ENCODE measurements at places on chromosomes 16 and 17.

DNA sequence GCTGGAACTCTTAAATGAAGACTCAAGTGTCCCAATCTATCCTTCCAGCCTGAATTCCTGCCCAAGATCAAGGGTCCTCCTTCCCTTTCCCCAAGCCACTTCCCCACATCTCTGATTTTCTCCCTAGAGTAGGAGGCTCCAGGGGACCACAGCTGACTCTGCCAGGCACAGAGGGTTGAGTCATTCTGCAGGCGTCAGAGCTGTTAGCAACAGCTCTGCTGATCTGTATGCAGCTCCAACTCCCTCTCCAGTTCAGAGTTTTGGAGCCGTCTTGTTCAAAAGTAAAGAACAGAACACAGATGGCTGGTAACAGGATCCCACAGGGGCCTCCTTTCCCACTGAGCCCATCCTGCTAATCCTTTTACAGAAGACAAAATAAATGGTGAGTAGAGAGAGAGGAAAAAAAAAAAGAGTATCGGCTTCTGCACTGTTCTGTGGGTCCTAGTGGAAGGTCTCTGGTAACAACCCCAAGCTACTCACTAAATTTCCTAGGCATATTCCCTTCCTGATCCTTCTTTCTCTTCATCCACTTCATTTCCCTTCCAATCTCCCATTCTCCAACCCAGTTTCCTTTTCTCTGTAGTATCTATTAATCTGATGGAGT, 13.4 kb upstream of the TAOK1 start:
- no peak for DNase-seq

DNA sequence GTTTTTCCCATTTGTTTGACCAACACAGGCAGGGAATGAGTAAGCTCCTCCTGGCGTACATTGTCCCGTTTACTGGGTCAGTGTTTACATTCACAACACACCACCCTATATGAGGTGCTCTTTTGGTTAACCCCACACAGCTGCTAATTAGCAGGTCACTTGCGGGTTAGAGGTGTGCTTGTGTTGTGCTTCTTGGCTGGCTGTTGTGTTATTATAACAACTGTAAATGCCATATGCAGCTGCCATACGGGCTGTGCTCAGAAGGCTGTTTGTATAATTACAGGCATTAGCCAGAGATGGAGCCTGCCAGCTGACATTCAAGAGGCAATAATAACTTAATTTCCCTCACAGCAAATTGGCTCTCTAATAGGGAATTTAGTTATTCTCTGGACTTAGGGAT, 205.1 kb upstream of the ELAC2 start:
- no peak for DNase-seq

- peak; percentile 65 for DNase-seq
Observed at GRCh38 chr16:86565644-86566511, 751 bp upstream of the FOXC2 start.

GRCh38 chr17:2925011-2925410, 128.8 kb downstream of the RAP1GAP2 start:
- DNase-seq = no peak

Measured in dermis microvascular lymphatic vessel endothelial cell (primary cell).